Mesenteric fat pad (tissue), 1 donor: ENCODE measurements at places on chromosomes 12 and 14.

DNA sequence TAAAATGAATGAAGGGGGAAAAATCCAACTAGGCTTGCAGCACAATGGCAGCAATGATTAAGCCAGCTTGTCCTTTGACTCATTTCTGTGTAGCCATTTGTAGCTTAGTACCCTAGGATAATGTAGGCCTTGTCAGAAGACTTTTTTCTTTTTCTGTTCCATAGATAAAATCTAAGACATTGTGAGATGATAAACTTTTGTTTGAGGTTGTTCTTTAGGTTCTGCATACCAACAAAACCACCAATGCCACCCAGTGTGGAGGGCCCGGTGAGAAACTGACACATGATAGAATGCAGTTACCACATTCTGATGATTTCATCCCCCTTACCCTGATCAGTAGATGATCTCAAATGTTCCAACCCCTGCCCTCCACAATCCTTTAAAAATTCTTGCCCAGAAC is 6.6 kb upstream of the KLRD1 start:
- DNase-seq = no peak

DNA sequence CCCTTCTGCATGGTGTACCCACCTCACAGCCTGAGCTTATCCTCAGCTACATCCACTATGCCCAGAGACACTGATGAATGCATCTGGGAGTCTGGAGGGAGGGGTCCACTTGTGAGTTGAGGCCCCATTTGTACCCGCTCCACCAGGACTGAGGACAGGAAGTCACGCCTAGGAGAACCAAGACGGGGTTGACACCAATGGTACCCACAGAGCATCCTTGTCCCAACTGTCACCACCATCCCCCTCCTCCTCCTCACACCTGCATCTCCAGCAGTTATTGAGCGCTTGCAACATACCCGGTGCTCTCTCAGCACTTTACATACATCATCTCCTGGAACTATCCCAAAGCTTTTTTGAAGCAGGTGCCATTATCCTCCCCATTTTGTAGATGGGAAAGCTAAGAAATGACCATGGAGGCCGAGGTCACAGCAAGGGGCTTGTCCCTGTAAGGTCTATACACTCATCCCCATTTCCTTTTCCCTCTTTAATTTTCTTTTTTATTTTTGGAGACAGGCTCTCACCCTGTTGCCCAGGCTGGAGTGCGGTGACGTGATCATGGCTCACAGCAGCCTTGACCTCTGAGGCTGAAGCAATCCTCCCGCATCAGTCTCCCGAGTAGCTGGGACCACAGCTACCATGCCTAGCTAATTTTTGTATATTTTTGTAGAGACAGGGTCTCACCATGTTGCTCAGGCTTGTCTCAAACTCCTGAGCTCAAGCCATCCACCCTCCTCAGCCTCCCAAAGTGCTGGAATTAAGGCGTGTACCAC is 31.7 kb downstream of the DGLUCY start:
- no peak for DNase-seq

DNA sequence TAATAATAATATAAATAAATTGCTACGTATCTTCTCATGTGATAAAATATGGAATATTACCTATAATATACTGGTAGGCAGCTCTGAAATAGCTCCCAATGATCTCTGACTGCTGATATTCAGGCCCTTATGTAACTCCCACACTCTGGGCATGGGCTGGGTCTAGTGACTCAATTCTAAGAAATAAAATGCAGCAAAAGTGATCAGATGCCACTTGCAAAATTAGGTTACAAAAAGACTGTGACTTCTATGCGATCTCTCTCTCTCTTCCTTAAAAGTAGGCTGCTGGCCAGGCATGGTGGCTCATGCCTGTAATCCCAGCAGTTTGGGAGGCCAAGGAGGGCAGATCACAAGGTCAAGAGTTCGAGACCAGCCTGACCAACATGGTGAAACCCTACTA is 10.3 kb upstream of the CACNB3 start:
- DNase-seq = no peak

DNA sequence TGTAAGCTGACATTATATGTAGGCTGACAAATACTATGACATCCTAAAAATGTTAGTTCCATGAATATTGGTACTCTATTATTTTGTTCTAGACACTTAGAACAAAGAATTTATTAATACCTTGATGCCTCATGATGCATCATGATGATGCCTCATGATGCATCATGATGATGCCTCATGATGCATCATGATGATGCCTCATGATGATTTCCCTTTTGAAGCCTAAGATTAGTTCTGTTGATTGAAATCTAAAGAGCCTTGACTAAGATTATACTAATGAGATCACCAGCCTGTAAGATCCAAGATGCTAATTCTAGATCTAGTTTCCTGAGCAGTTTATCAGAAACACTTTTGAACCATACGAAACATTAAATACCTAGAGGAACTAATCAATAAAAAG is 4.6 kb upstream of the CEP128 start:
- DNase-seq = no peak

- no peak for DNase-seq
These were observed 29.0 kb downstream of the ATF7IP start for GRCh38 chr12:14394317-14395073.

GRCh38 chr12:18998343-18999261 is 130.9 kb upstream of the PLEKHA5 start:
- no peak for DNase-seq

DNA sequence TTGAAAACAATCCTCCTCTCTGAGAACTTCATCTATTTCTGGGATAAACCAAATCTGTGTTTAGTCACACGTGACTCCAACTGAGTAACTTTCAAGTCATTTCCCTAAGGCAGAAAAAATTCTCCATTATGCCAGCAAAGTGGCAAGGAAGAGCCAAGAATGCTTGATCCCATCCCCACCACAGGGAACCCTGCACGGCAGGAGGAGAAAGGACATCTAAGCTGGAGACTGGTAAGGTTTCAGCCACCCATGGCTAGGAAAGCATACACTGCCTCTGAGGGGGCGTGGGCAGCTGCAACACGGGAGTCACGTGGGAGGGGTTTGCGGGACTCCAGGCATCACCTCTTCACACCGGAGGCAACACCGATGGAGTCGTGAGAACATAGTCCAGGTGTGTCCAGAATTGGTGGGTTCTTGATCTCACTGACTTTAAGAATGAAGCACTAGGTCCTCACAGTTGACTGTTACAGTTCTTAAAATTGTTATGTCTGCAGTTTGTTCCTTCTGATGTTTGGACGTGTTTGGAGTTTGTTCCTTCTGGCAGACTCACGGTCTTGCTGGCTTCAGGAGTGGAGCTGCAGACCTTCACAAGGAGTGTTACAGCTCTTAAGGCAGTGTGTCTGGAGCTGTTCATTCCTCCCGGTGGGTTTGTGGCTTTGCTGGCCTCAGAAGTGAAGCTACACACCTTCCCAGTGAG is 2.7 kb upstream of the SIVA1 start:
- no peak for DNase-seq

GRCh38 chr14:72699852-72700257 is 194.0 kb downstream of the DPF3 start:
- DNase-seq = no peak

GRCh38 chr12:98645572-98646067 is 530 bp downstream of the APAF1 start:
- DNase-seq = no peak

- no peak for DNase-seq
These were observed 82.3 kb downstream of the RGS6 start for GRCh38 chr14:72014486-72014885.

- peak; percentile 85 for DNase-seq
These were observed 377.5 kb downstream of the ALG10 start for GRCh38 chr12:34399631-34400410.

DNA sequence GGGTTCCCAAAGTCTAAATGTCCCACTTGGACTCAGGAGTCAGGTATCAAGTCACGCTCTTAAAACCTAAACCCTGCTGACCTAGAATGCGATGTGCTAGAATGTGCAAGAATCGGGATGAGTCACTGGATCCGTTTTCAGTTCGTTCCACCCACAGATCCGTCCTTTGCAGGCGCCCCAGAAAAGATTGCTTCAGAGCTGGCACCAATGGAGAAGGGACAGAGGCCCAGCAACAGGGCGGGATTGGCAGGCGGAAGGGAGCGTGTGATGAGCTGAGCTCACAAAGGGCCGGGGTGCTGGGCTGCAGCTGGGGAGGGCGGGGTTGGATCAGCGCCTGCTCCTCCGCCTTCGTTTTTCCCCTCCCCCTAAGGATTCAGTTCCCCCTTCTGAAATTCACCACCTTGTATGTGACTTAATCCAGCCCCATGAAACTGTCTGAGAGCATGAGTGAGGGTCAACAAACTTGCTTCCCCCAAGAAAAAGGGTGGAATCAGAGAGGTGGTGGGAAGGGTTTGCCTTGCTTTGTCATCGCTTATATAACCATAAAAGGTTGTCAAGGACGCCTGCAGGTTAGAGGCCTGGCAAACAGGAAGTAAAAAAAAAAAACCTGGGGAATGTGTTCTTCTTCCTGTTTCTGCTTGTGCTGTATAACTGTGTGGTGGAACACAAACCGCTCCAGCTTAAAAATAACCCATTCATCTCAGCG is 2.8 kb upstream of the UBC start:
- peak; percentile 97 for DNase-seq

- no peak for DNase-seq
These were observed 18.9 kb downstream of the DEGS2 start for GRCh38 chr14:100140452-100141078.

DNA sequence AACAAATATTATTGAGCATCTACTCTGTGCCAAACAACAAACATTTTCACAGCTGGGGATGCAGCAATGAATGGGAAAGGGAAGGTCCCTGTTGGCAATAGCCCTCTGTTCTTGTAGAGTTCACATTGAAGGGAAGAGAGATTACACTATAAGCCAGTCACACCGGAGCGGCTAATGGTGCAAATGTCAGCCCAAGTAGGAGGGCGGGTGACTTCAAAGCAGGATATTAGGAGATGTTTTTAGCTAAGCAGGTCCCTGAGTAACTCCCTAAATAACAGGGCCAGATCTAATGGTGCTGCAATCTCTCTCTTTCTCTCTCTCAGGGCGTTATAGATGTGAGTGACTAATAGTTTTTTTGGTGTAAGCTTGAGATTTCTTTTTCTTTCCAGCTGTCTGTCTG is 30.7 kb downstream of the FLVCR2 start:
- no peak for DNase-seq

DNA sequence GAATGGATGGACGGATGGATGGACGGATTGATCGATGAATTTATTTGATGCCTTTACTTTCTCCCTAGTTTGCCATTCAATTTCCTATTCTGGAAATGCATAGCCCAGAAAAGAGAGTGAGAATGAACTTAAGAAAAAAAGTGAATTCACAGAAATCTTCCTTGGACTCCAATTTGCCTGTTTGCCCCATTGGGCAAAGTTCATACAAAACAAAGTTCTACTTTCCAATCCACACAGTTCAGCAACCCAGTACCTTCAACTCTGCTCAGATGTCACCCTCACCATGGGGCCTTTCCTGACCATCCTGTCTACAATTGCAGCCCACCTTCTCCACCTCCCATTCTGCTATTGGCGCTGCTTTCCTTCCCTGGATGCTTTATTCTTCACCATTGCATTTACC is 8.2 kb upstream of the NUAK1 start:
- no peak for DNase-seq

- peak; percentile 55 for DNase-seq
These were observed 69.6 kb upstream of the DDX11 start for GRCh38 chr12:31003861-31004640.

- DNase-seq = peak; percentile 81
These were observed 141.2 kb upstream of the C14orf180 start for GRCh38 chr14:104438166-104438887.

GRCh38 chr12:101858361-101858760 is 19.0 kb upstream of the DRAM1 start:
- DNase-seq = no peak

DNA sequence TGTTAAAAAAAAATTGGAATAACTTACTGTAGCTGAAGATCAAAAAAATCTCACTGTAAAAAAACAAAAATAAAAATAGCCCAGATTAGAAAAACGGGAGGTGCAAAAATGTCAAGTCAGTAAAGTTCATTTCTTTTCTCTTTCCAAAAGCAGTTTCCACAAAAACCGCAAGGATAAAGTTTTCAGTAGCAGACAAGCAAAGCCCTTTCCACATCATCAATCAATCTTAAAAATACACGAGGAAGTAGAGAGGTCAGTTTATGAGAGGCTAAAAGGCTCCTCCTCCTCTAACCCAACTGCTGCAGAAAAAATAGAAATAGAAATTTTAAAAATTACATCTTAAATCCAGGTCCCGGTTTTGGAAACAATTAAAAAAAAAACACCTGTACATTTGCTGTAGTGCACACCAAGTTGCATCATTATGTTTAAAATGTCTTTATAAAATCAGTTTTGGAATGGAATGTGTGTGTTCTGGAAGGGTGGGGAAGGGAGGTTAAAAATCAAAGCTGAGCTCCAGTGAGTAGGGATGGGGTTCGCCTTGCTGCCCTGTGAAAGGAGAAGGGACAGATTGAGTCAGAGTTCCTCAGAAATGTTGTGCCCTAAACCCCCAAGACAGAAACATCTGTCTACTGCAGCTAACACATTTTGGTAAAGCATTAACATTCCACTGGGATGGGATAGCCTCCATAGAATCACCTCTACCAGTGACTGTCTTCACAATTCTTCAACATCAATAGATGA is 5.8 kb downstream of the HNRNPC start:
- no peak for DNase-seq

DNA sequence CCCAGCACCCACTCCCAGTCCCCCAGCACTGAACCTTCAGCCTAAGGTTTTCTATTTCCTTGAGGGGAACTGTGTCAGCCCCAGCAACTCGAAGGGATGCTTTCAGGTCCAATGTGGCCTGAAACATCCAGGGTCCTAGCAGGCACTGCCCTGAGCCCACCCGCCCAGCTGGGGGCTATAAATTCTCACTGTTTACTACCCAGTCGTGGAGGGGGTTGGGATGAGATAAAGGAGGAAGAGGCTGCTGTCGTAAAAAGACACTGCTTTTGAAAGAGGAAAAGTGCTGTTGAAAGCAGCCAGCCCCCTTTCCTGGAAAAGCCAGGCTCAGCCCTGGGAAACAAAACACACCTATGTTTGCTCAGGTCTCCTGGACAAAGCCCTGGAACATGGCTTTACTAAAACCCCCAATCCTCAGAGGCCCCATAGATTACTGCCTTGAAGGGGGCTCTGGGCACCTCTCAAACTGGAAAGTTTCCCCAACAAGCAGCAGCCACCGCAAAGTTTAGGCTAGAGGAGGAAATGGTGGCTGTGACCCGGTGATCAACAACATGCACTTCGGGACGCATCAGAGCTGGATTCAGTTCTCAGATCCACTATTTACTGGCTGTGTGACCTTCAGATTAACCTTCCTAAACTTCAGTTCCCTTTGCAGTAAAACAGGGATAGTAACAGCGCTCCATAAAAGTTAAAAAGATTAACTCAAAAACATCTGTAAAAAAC is 51.0 kb downstream of the ACTN1 start:
- DNase-seq = no peak

- DNase-seq = no peak
These were observed 14.0 kb upstream of the CRY1 start for GRCh38 chr12:107107381-107107780.

- no peak for DNase-seq
These were observed 295.9 kb upstream of the ATP2B1 start for GRCh38 chr12:90004319-90005074.

- no peak for DNase-seq
These were observed 46.8 kb upstream of the OR5AU1 start for GRCh38 chr14:21202463-21203358.
